ENCODE measurements at places on chromosomes 3 and 15.

DNA sequence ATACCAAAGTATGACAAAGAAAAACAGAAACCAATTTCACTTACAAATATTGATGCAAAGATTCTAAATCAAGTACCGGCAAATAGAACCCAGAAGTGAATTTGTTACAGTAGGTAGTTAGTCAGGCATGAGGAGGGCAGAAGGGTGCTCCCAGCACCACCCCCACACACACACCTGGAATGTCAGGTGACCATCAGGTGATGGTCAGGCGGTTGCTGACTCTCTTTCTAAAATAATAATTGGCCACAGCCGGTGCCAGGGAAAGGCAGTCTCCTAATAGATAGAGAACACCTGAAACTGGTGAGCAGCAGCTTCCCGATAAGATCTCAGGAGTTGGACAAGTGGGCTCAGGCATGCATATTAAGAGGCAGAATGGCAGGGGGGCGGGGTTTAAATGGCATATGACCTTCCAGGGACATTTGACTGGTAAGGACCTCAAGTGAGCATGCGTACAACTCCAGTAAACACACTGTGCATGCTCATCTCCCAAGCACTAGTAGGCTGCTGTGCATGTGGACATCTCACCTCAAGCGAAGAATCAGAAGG lies 131.1 kb downstream of the ANO10 start:
- no peak for DNase-seq

- no peak for DNase-seq
Observed at GRCh38 chr3:127264292-127264691, 23.6 kb downstream of the PRR20G start.

GRCh38 chr3:196774848-196775422 lies 35.3 kb downstream of the PAK2 start:
- DNase-seq, result no peak

- DNase-seq, result no peak
Observed at GRCh38 chr3:107430996-107431245, 53.7 kb downstream of the CCDC54 start.

DNA sequence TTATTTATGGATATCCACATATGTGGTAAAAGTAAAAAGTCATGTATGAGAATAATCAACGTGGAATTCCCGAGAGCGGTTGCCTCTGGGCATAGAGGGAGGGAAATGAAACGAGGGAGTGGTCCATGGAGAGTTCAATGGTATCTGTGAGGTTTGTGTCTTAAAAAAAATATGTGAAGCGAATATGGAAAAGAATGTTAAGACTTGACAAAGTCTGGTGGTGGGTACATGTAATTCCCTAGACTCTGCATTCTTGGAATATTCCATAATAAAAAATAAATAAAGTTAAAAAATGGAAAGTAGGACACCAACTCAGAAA lies 28.4 kb downstream of the FAM43A start:
- DNase-seq, result no peak

DNA sequence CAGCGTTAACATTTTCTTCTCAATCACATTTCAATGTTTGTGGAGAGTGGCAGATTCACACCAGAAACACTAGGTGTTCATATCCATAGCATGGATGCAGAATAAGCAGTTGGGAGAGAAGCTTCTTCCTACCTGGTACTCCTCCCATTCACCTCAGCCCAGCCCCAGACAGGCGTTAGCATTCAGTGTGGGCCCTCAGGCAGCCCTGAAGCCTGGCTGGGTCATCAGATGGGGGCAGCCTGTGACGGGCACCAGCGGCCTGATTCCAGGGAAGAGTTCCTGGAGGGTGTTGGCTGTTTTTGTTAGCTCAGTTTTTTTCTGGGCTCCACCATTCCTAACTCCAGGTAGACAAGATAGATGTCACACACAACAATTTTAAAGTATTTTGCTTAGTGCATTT lies 31.1 kb downstream of the APH1B start:
- DNase-seq, result no peak

GRCh38 chr3:155230382-155230781 lies 63.1 kb downstream of the STRIT1 start:
- no peak for DNase-seq

DNA sequence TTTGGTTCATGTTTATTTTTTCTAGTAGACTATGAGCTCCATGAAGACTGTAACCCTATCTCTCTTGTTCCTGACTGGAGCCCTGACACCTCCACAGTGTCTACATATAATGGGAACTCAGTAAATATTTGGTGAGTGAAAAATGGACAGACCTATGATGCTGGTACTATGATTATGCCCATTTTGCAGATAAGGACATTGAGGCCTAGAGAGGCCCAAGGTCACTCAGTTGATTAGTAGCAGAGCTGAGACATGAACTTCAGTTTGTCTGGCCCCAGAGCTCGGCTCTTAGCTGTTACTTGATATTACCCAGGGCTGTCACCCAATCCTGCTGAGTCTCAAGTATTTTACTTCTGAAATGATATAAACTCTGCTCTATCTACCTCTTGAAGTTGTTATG lies 5.5 kb downstream of the EFCAB12 start:
- no peak for DNase-seq

GRCh38 chr3:152254041-152254440 lies 14.7 kb upstream of the MBNL1 start:
- peak; percentile 55 for DNase-seq

- peak; percentile 21 for DNase-seq
Observed at GRCh38 chr3:119894195-119894594, 112.3 kb downstream of the NR1I2 start.

DNA sequence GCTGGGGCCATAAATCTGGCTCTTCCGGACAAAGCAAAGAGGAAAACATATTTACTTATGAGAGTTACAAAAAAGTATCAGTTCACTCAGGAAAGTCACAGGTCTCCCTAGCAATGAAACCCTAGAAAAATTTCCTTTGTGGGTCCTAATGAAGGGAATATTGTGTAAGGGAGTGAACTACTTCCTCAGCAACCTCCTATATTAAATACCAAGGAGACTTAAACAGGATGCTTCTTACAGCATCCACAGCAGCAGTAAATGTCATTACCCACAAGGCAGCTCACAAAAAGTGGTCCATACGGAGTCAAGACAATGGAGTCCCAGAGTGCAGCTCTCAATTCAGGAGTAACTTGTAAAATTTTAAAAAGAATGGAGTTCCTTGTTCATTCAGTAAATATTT lies 14.9 kb upstream of the SLC24A5 start:
- no peak for DNase-seq

DNA sequence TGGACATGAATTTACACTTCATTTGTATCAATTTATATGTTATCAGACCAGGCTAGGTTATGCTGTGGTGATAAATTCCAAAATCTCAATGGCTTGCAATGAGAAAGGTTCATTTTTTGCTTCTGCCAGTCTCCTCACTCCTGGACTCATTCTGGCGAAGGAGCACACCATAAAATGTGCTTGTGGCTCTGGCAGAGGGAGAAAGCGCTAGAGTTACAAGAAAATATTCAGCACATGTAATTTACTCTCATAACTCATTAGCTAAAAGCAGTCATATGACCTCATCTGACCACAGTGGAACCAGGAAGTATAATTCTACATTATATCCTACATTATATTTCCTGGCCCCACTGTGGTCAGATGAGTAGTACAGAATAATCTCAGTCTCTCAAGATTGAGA lies 193.8 kb downstream of the BCHE start:
- no peak for DNase-seq

Measured in CD14-positive monocyte (primary cell).